ENCODE measurements at places on chromosomes 5 and 9.

- no peak for DNase-seq
These were observed 6.5 kb downstream of the LIX1 start for GRCh38 chr5:97135868-97136267.

DNA sequence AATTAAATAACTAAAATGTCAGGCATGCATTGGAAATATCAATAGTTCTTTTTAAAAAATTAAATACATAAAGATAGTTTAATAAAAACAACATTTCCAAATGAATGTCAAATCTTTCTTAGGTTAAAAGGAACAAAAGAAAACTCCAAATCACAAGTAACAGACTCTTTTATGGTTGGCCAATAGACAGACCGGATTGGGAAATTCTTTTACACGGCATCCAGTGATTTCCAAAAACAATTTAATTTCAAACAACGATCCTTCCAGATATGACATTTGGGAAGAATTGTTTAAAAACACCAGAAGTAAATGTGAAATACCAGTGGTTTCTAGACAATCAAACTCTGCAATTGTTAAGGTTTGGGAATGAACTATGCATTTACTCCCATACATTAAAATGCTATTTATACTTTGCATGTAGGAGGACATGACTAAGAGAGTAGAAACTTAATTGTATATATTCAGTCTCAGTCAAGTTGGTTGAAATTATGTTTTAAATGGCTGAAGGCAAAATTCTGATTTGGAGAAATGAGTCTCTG is 32.8 kb downstream of the ZNF474 start:
- DNase-seq = no peak

DNA sequence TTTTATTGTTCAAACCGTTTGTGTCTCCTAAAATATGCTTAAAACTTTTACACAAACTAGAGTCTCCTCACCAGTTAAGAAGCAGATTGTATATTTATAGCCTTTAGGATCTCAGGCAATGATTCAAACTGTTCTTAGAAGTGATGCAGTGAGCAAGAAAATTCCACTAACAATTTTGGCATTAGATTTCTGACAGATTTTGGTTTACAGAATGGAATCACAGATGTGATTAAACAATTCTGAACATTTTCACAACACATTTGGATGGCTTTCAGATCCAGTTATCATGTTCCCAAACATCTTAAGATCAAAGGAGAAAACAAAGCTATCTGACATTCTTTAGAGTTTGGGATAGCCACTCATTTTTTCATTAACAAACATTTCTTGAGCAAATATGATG is 181.7 kb upstream of the RIOK2 start:
- DNase-seq = no peak

- peak; percentile 33 for DNase-seq
These were observed 146.4 kb upstream of the PPP1R26 start for GRCh38 chr9:135332979-135333748.

- no peak for DNase-seq
These were observed 23.4 kb downstream of the PAM start for GRCh38 chr5:102778478-102778877.
